ENCODE measurements at places on chromosomes 6 and 20.

DNA sequence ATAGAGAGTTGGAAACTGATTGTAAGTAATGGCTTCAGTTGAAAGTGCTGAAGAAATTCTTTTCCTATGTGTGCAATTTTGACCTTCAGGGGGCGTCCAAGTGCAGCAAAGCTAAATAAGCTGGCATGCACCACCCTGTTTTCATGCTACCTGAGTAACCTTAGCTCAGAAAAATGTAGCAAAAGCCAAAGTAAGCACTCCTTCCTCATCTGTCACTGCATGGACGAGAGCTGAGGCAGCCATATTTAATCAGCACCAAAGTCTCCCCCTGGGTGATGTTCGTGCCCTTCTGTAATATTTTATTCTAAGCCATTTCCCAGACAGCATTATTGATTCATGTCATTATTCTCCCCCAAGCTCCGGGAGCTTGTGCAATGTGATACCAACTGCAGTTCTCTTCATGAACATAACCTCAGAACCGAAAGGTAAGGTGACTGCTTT is 123.1 kb downstream of the RPS12 start:
- peak; percentile 21 for DNase-seq

GRCh38 chr20:24894488-24894887 is 54.6 kb upstream of the CST7 start:
- no peak for DNase-seq

GRCh38 chr6:1063671-1064355 is 248.1 kb upstream of the FOXQ1 start:
- no peak for DNase-seq

GRCh38 chr6:9659848-9660247 is 755.0 kb downstream of the TFAP2A start:
- no peak for DNase-seq

DNA sequence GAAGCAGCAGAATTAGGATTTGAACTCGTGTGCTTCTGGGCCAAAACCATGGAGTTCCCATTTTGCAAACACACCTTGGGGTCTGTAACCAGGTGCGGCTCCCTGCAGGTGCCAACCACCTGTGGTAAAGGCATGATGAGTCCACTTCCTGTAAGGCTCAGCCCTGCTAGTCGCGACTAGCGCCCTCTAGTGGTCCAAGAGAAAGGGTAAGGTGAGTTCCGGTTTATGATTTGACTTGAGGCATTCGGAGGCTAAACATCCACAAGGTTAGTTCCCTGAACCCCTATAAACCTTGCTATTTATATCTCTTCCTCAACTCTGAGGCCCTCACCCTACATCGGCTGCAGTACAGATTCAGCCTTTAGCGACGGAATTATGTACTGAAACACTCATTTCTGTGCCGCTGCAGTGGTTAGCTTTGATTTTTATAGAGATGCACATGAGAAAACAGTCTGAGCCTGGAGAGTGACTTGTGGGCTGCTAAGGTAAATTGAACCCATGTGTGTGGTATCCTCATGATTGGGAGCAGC is 173.4 kb downstream of the PLCB1 start:
- DNase-seq: peak; percentile 64

DNA sequence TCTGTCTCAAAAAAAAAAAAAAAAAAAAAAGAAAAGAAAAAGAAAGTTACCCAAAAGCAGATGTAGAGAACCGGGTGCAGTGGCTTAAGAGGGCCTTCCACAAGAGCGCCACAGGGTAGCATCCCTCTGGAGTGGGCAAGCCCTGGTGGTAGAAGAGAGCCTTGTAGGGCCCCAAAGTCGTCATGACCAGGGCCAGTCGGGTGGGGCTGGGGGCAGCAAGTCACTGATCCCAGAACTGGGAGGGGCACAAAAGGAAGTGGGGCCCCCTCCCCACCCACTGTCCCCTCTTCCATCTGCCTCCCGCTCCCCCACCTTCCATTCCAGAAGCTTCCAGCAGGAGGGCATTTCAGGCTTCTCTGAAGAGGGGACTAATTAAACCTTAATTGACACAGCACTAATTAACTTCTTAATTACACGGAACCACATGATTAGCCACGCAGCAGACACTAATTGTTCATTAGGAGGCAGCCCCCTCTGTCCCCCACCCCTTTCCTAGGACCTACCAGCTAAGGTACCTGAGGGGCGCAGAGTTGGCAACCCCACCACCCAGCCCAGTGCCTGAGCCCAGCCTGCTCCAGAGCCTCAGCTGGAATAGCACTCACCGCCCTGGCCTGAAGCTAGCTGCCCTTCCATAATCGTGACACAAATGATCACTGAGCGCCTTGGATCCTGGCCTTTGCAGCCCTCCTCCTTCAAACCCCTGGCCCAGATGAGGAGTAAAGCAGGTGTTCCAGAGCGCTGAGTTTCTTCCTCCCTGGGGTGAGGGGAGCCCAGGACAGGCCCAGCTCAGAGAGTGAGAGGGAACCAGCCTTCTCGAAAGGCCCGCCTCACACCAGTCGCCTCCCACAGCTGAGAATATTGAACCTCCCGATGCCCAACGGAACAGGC is 34.8 kb downstream of the MDFI start:
- DNase-seq: no peak

GRCh38 chr6:29726001-29726400 is 2.8 kb downstream of the HLA-F start:
- DNase-seq: no peak

DNA sequence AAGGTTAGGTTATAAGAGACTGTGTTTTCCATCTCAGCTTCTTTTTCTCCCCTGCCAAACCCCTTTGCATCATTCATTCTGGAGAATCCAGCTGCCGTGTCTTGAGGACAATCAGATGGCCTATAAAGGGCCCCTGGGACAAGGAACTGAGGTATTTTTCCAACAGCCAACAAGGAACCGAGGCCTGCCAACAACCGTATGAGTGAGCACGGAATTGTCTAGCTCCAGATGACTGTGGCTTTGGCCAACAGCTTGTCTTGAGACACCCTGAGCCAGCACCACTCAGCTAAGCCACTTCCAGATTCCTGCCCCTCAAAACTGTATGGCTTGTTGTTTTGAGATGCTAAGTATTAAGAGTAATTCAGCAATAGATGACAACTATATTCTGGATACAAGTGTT is 433.7 kb upstream of the HSF2 start:
- no peak for DNase-seq

- DNase-seq: no peak
Observed at GRCh38 chr6:27617700-27618689, 145.1 kb upstream of the ZNF184 start.

DNA sequence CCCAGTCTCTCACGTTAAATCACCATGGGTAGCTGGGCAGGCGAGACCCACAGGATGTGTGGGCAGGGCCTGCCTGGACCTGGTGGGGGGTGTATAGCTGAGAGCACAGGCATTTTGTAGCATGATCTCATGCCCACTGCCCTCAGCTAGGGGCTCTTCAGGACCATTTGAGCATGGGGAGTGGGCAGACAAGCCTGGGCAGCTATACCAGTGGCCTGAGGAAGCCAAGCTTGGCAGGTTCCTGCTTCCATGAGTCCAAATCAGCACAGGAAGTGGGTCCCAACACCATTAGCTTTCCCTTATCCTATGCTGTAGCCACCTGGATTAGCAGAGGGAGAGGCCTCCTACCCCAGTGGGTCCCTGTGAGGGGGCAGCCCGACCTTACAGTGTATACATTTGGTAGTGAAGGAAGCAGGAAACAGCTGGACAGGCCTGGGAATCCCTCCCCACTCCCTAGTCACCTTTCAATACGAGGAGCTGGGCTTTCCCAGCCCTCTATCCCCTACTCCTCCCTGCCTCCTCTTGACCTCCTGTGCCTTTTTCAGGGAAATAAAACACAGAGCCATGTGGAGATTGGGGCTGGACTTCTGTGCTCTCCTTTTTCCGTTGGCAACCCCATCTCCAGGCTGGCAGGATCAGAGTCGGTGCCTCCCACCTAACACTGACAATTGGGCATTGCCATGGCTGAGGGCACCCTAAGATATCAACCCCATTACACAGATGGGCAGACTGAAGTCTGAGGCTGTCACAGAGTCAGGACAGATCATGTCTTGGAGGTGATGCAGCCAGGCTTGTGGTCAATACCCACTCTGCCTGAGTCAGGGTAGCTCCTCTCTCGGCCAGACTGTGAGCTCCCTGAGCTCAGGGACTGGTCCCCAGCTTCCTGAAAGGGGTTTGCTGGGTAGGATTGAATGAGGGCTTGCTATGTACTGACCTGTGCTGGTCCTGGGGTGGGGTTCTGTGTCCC is 59.8 kb downstream of the MRPL14 start:
- peak; percentile 50 for DNase-seq

Measured in suppressor macrophage treated with lipopolysaccharide for 1 hour (primary cell).